ENCODE measurements at places on chromosomes 3 and 15. TPM values are rescaled to one million over a fixed set of nuclear protein-coding genes. Genes with fewer than 3 reads are reported as not detected.

DNA sequence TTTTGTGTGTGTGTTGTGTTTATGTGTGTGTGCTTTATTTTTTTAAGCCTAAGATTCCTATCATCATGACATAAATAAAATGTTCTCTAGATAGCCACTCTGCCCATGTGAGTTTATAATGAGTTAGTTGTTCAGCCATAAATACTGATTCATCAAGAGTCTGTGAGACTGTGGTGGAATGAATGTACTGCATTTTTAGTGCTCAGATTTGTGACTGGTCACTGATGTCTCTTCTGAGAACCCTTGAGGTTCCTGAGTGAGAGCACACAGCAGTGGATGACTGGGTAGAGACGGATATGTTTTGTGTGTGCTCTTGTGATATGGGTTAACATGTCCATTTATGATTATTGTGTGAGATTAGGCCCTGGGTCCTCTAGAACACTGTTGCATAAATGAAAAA is 51.2 kb downstream of the SETD5 start:
- no peak for DNase-seq

The MEGF11 gene
- polyA plus RNA-seq: 0.26 TPM

- no peak for DNase-seq
These were observed 28.1 kb upstream of the RHO start for GRCh38 chr3:129500334-129500658.

The HIGD2B gene
- not detected for polyA plus RNA-seq

GRCh38 chr3:117719316-117719926 is 1009.8 kb downstream of the TUSC7 start:
- DNase-seq: no peak

The KCNMB3 gene
- 3.8 TPM for polyA plus RNA-seq

DNA sequence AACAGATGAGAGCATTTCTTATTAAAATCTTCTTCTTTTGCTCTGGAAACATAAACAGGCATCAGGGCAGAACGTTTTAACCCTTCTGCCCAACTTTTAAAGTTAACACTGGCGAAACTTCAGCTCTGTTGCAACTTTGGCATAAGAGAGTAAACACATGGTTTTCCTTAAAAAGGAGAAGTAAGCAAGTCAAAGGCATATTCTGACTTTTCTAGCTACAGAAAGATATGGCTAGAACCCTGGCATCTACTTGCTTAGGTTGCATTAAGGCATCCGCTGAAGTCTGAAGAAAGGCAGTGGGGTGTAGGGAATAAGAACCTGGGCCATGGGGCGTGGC is 13.3 kb upstream of the IL16 start:
- no peak for DNase-seq

DNA sequence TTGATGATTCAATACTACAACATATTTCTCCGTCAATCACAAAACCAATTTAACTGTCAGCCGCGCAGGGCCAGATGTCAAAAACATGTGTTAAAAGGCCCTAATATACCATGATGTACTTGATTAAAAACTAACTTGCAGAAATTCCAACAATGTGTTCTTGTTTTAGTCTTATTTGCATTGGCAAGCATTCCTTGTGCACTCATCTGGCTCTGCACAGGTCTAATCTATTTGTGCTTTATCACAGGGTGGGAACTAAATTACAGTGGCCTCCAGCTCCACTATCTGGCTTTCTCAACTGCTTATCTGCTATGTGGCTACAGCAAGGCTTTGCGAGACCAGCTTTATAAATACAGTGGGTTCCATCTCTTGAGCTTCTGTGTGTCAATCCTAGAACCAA is 455.5 kb downstream of the ERC2 start:
- DNase-seq: no peak

GRCh38 chr15:68612979-68613740 is 34.4 kb downstream of the CORO2B start:
- no peak for DNase-seq

- no peak for DNase-seq
These were observed 284.9 kb downstream of the UACA start for GRCh38 chr15:70478251-70478990.

DNA sequence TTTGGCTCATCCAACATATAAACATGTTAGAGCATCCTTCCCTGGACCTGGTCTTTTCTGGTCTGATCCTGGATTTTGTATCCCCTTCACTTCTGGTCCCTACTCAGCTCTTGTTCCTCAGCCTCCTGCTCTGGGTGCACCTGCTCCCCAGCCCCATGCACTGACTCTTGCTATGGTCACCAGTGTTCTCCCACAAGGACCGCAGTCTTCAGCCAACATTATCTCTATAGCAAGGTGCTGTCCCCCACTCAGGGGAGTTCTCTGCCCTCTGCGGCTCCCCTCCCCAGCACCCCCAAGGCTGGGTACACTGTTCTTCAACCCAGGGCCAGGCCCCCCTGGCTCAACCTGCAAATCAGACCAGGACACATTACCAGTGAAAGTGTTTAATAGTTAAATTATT is 80.2 kb downstream of the SEC22A start:
- no peak for DNase-seq

DNA sequence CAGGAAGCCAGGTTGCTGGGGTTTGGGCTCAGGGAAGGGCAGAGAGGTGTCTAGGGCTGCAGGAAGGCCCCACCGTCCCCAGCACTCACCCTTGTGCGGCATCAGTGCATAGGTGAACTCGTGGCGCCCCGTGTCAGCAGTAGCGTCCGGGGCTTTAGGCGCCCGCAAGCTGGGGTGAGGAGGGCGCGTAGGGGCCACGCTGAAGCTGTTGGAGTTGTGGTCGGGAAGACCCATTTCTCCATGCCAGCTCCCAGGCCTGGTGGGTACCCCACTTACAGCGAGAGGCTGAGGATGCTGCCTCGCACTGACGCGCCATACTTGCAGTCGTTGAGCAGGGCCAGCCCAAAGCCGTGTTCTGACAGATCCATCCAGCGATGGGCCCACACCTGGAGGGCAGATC is 9.7 kb downstream of the NEIL1 start:
- DNase-seq: no peak

DNA sequence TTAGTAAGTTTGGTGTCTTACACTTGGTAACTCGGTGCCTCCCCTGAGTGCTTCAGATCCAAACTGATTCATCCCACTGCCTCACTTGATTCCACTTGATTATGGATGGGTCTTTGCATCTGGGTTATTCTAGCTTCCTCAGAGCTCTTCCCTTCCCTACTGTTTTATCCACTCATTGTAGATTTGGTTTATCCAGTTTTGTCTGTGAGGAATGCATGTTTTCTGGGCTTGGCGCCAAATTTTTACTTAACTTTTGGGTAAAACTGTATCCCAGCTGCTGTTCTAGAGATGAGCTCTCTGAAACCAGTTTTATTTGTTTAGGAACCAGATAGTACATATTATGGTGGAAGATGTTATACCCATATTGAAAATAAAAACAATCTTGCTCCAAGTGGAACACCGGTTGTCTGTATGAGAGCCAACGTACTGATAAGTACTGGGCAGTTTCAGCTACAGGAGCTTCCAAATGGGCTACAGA is 20.9 kb downstream of the RAD54L2 start:
- DNase-seq: peak; percentile 73

DNA sequence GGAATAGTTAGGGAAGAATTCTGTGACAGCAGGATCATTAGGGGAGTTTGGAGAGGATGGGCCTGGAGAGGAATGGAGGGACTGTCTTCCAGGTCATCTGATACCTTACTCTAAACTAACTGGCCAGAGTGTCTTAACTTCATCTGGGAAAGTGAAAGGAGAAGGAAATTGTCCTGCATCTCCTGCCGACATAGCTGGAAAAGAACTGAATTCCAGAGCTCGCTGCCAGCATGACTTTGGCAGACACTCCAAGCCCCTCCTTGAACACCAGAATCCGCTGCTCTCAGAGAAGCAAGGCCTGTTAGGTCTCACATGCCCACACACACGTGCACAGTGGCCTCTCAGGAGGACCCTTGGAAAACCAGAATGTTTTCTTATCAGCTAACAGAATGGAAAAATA is 10.5 kb downstream of the ABI3BP start:
- peak; percentile 79 for DNase-seq

DNA sequence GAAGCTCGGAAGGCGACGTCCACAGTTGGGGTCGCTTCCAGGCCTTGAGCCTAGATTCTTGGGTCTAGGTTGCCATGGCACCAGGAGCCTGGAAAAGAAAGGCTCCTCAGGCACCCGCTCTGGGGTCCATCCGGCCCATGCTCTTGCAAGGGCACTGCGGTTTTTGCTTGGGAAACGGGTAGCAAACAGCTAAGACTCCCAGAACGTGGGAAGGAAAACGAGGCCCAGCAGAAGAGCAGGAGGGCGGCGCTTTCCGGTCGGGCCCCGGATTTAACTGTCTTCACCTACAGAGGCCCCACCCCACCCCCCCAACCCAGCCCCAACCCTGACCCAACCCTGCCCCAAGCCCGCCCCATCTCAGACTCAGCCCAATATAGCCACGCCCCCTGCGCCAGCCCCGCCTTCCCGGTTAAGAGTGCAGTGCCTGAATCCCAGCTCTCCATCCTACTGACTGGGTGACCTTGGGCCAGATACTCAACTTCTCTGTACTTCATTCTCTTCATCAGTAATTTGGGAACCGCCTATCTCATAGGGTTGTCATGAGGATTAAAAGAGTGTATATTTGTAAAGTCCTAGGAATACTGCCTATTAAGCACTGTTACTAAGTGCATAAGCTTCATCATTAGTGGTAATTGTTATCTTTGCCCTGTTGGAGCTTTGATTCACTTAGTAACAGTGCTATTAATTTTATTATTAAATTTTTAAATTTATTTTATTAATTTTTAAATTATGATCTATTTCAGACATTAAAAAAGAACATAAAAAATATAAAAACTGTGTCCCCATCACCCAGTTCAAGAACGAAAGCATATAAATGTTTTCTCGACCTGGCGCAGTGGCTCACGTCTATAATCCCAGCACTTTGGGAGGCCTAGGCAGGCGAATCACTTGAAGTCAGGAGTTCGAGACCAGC is 28.4 kb upstream of the SMAD6 start:
- DNase-seq: no peak

DNA sequence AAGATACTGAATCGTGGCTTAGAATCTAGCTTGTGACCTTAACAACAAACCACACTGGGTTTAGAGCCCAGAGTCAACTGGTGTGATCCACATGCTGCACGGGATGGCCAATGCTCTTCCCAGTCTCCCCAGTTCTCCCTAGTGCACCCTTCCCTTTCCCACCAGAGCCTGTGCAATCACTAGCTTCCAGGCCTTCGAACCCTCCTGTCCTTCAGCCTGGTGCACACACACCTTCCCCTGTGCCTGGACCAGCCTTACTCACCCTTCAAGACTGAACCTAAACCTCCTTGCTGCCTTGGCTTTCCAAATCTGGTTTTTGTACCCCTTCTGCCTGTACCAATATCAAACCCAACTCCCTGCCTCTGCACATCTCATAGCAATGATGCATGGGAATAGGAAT is 43.8 kb downstream of the WNT5A start:
- DNase-seq: no peak

- no peak for DNase-seq
These were observed 516.0 kb upstream of the ROBO1 start for GRCh38 chr3:80283783-80284182.

GRCh38 chr3:4829031-4829394 is 150.2 kb upstream of the BHLHE40 start:
- no peak for DNase-seq

DNA sequence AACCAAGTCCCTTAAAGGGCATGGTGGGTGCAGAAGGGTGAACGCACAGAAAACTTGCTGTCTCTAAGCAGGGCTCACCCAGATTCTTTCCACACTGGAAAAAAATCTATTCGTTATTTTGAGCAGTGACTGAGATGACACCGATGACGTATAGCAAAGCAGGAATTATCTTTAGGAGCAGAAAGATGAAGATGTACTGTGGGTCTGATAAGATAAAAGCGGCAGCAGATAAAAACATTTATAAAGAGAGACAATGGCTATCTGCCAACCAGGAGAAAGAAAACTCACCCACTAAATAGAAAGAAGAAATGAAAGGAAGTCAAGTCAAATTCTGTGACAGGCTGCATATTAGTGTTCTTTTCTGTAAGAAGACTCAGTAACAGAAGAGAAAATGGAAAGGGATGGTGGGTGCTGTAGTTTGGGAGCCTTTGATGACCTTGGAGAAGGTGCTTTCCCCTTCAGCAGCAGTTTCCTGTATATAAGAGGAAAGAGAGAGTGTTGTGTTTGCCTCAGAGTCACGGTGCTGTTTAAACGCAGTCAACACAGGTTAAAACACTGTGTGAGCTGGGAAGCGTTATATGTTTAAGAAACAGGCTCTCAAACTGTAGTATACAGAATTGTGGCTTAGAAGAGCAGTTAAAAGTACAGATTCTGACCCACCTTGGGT is 111.6 kb downstream of the AQP9 start:
- no peak for DNase-seq

DNA sequence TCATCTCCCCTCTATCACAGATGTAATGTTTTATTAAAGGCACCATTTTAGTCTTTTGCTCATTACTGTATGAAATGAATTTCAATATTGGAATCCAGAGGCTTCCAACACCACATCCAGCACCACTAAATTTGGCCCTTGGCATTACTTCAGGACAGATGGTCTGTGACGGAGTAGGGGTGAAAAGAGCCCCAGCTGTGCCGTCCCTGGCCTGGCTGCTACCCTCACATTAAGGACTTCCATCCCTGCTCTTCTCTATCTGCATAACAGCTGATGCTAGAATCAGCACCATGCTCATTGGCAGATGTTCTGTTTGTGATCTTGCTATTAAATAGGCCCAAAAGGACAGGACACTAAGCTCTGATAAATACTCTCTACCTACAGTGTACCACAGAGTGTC is 152.9 kb downstream of the IL1RAP start:
- DNase-seq: no peak

- no peak for DNase-seq
These were observed 182.3 kb upstream of the FAM3D start for GRCh38 chr3:58848826-58849225.

GRCh38 chr15:70257573-70258248 is 160.0 kb upstream of the TLE3 start:
- DNase-seq: no peak

The IMPG2 gene
- 1.5 TPM for polyA plus RNA-seq

GRCh38 chr3:13164893-13165492 is 91.8 kb upstream of the IQSEC1 start:
- DNase-seq: no peak

GRCh38 chr3:14204515-14205284 is 26.1 kb downstream of the LSM3 start:
- no peak for DNase-seq

- DNase-seq: no peak
These were observed 16.4 kb downstream of the EFCC1 start for GRCh38 chr3:129017484-129017899.

The GP9 gene
- polyA plus RNA-seq: 0.30 TPM

- no peak for DNase-seq
These were observed 40.9 kb downstream of the B3GNT5 start for GRCh38 chr3:183293966-183294365.

DNA sequence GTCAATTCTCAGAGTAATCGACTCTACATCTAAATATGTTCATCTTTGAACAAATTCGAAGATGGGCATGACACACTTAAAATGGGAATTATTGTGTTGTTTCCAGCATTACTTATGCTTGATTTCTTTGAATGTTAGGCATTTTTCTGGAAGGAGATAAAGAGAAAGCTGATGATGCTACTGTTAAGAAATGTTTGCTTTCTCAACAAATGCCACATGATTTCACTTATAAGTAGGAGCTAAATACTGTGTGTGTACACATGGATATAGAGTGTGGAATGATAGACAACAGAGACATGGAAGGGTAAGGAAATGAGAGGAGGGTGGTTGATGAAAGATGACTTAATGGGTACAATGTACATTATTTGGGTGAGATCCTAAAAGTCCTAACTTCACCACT is 400.9 kb downstream of the TBL1XR1 start:
- DNase-seq: no peak

The NR1I2 gene
- 0.43 TPM for polyA plus RNA-seq

All from hindlimb muscle (tissue), 1 donor.